ENCODE measurements at places on chromosomes 11 and 22.

- no peak for DNase-seq
Observed at GRCh38 chr22:32413719-32414118, 1.7 kb upstream of the RTCB start.

DNA sequence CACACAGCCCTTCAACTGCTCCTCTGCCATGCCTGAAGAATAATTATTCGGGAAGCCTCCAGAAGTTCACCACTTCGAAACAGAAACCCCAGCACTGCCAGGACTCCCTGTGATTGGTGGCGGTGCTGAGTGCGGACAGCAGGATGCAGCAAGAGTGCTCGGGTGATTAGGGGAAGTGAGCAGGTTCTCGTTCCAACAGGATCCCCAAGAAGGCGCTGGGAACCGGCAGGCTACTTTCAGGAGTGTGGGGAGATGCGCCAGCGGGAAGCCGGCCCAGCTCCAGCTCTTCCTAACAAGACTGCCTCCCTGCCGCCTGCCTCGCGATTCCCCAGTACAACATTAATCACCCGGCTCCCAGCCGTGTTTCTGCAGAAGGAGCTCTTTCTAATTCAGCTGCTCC lies 630.2 kb downstream of the BRD1 start:
- DNase-seq = no peak

DNA sequence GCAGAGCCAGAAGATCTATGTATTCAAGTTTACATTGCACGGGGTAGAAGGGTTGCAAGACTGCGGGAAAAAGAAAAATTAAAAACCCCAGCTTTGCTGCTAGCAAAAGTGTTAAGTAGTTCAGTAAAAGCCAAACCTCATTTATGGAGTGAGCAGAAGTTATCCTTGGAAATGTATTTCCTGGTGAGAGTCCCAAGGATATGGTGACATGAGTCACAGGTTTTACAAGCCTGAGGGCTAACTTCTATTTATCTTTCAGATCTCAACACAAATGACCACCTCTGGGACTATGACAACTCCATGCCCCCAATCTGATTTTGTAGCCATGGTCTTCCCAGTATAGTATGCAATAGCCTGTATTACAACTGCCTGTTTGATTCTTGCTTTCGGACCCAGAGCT lies 26.1 kb downstream of the ABTB2 start:
- no peak for DNase-seq

GRCh38 chr11:61120099-61120705 lies 17.9 kb downstream of the CD5 start:
- no peak for DNase-seq

DNA sequence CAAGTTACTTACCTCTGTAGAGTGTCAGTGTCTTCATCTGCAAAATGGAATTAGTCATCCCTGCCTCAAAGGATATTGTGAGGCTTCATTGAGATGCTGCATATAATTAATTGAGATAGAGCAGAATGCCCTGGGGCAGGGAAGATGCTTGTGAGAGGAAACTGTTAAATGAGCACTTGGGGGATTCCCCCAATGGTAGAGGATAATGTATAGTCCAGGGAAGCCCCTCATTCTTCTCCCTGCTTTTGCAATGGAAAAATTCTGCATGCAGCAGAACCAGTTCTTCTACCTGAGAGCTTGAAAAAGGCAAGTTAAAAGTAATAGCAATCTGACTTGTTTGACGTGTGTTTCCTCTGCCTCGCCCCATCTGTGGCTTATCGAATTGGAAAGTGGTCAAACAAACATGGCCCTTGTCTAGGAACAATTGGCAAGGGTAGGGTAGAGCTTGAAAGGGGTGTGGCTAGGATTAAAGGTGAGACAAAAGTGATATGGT lies 90.9 kb downstream of the NAV2 start:
- DNase-seq = no peak

DNA sequence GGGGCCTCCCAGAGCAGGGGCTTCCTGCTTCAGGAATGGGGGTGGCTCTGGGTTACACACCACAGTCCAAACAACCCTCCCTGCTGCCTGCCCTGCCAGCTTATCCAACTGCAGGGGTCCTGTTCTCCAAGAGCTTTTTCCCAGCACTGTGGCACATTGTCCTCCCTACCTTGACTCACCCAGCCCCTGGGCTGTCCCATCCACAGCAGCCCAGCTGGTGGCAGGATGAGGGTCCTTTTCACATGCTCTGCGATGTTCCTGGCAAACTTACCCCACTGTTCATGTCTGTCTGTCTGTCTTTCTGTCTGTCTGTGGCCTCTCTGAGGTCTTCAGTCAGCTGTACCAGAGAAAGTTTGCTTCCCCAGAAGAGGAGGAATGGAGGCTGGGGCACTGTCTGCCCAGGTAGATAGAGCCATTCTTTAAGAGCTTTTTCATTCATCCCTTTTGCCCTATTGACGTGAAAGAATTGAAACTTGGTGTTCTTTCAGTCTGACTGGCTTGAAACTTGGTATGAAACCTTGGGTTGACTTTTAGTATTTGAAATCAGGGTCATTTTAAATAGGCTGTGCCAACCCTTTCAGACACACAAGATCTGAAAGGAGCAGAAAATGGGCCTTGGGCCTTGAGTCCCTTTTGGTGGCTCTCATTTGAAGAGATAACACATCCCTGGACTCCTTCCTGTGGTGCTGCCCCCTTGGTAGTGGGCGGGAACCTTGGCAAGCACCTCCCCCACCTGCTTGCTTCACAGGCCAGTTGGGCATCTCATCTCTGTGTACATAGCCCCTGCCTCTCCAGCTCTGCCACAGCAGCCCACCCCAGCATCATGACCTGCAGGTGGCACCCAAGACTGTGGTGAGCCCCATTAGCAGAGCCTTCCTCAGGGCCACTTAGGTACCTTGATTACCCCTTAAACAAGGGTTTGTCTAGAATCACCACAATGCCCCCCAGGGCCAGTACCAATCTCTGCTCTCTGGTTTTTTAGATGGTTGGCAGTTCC lies 74.6 kb upstream of the SUSD2 start:
- peak; percentile 9 for DNase-seq

Measured in substantia nigra (tissue), 51 donors.